Activated naive CD4-positive, alpha-beta T cell (primary cell): ENCODE measurements at places on chromosomes 6 and 20.
A peak's percentile ranks its signal among the peaks of the same experiment; 100 is the strongest.

GRCh38 chr6:160742090-160742489, 40.0 kb downstream of the PLG start:
- no peak for DNase-seq

- no peak for DNase-seq
Measured at GRCh38 chr20:37362821-37363220, 16.9 kb downstream of the SRC start.

DNA sequence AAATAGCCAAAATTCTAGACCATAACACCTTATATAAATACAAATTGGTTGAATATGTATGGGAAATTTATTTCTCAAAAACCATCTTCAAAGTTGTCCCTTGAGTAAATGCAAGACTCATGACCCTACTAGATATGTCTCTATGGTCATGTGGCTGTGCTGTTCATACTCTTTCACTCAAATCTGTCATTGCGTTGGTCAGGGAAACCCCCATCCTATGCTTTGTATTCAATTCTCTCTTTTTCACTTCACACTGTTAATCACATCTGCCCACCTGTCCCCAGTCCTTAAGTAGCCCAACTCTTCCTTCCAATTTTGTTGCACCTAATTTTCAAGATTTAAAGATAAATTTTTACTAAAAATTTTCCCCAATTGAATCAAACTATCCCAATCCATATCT, 51.0 kb downstream of the RPS12 start:
- DNase-seq = no peak

- no peak for DNase-seq
Measured at GRCh38 chr6:43809417-43810305, 39.6 kb downstream of the VEGFA start.

GRCh38 chr20:25553819-25554296, 31.5 kb downstream of the NINL start:
- no peak for DNase-seq

- DNase-seq = no peak
Measured at GRCh38 chr6:87071683-87072082, 23.2 kb downstream of the CGA start.

DNA sequence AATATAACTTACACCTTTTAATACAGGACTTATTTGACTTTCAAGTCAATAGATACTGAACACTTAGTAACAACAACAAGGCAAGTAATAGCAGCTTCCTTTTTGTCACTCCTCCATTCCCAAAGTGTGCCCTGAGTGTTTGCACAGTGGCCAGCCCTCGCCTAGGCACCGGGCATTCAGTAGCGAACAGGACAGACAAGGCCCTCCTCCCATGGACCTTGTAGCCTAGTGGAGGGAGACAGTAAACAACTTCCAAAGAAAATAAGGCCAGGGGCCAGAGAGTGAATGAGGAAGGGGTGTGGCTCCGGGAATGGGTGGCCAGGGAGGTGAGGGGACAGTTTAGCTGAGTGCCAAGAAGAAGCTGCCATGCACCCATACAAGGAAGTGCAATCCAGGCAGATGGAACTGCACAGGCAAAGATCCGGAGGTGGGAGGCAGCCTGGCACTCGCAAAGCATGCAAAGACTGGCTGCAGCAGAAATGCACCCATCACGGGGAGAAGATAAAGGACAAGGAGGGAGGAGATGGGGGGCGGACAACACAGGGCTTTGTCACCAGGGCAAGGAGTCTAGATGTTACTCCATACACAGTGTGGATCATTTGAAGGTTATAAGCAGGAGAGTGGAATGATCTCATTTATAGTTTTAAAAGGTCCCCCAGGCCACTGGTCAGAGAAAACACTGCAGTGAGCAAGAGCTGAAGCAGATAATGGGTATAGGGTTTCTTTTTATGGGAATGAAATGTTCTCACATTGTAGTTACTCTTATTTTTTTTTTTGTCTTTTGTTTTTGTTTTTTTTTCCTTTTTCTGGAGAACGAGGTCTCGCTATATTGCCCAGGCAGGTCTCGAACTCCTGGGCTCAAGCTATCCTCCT, 32.2 kb downstream of the ATP9A start:
- DNase-seq = no peak

DNA sequence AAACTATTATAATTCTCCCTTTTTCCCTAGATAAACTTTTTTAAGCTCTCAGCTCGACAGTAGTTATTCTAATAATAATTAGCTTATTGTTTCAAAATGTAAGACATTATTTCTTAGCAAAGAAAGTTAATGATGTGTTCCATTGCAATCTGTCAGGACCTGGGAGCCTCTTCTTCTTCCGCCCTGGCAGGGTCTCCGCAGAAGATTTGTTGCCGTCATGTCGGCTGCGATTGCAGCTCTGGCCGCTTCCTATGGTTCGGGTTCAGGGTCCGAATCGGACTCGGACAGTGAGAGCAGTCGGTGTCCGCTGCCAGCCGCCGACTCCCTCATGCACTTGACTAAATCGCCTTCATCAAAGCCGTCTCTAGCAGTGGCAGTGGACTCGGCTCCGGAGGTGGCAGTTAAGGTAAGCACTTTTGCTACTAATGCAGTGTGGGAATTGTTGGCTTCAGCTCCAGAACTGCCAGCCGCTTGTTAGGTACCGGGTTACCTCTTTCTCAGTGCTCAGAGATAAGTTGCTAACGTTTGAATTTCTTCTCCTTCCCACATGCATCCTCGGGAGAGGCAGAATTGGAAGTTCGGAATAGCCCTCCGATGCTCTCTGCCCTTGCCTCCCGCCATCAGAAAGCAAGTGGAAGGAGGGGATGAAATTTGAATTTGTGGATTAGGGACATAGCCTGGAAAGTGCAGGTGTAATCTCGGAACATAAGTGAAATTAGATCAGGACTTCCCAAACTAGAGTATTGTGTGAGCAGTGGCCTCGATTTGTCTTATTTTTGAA, at the start of gene CDC40:
TSS of gene CDC40 (plus strand) at position 200 of the 781 bp plus-strand sequence. CDS start at position 218, 18 bp downstream.
- peak; percentile 5 for DNase-seq

GRCh38 chr6:39599973-39600372, 125.2 kb downstream of the KIF6 start:
- DNase-seq = no peak

GRCh38 chr6:101396548-101397173, 3.2 kb downstream of the GRIK2 start:
- DNase-seq = peak; percentile 4
